Stimulated activated CD8-positive, alpha-beta memory T cell treated with anti-CD3 and anti-CD28 coated beads, Interleukin-7, amount 100 ng/mL, for 24 hours (primary cell): ENCODE measurements at places on chromosomes 7 and 10.

- no peak for DNase-seq
Measured at GRCh38 chr7:3266240-3266639, 34.8 kb upstream of the SDK1 start.

GRCh38 chr7:126485791-126486190, 767.0 kb downstream of the GRM8 start:
- DNase-seq, result no peak

DNA sequence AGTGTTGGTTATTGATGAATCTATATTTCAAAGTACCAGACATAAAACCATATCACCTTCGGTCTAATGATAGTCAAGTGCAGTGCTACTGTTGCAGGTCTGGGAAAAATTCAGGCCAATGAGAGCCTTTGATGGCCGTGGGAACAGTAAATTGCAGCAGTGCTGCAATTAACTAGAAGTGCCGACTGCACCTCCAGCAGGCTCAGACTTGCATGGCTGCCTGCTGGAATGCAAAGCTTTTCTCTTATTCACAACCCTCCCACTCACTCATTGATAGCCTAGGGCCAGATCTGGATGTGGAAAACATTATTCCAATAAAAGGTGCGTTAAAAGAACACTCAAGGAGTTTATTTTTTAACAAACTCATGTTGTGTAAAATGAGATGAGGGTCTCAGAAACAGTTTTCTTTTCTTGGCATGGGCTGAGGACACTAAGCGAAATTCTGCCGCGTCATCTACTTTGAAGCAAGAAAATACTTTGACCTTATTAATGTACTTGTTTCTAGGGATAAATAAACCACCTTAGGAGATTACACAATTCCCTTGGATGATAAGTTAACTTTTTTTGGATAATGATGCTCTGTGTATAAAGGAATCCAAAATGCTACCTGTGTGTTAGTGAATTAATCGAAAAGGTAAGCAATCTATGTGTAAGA, 17.1 kb downstream of the PLXDC2 start:
- no peak for DNase-seq

- no peak for DNase-seq
Measured at GRCh38 chr10:4016214-4016740, 231.3 kb upstream of the KLF6 start.

GRCh38 chr10:52172581-52172980, 141.5 kb upstream of the DKK1 start:
- no peak for DNase-seq

DNA sequence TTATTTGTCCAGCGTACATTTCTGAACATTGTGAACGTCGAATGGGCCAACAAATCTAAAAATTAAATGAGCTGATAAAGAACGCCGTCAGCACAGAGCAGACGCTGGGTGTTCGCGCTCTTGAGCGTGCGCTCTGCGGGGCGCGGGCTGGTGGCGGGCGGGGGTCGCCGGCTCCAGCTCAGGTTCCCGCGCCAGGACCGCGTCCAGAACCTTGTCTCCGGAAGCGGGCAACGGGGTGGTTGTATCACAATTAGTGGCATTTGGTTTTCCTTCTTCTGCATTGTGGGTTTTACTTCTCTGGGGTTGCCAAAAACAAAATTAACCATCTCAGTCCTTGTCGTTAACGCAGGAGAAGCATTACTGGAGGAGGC, 2.4 kb downstream of the CYP2E1 start:
- DNase-seq, result no peak

GRCh38 chr10:71475243-71475871, 78.6 kb downstream of the CDH23 start:
- DNase-seq, result no peak

DNA sequence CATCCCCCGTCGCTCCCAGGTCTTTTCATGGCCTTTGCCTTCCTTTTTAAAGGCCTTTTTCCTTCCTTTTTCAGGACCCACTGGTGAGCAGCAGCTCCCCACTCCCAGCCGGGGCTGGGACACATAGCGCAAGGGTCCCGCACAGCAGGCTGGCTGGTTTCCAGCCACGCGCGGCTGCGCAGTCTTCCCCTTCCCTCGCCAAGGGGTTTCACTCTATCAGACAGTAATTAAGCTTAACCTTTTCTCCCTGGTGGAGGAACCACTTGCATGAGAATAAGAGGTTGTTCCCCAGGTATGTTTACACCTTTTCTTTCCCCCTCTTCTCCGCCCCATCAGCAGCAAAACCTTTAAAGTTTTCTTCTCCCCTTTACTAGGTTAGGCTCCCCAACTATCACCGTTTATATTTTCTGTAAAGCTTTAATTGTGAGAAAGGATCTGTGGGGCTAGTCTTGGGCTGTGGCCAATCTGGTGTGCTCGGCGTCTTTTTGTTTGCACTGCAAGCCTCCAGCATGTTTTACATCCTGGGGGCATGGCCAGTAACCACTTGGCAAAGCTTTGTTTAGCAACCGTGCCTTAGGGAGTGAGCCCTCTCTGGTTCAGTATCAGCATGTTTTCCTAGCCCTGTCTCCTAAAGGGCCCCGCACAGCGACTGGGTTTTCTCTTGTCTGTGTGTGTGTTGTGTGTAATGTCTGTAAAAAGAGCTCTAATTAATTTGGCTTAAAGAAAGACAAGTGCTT, 219.6 kb downstream of the PHF14 start:
- no peak for DNase-seq

DNA sequence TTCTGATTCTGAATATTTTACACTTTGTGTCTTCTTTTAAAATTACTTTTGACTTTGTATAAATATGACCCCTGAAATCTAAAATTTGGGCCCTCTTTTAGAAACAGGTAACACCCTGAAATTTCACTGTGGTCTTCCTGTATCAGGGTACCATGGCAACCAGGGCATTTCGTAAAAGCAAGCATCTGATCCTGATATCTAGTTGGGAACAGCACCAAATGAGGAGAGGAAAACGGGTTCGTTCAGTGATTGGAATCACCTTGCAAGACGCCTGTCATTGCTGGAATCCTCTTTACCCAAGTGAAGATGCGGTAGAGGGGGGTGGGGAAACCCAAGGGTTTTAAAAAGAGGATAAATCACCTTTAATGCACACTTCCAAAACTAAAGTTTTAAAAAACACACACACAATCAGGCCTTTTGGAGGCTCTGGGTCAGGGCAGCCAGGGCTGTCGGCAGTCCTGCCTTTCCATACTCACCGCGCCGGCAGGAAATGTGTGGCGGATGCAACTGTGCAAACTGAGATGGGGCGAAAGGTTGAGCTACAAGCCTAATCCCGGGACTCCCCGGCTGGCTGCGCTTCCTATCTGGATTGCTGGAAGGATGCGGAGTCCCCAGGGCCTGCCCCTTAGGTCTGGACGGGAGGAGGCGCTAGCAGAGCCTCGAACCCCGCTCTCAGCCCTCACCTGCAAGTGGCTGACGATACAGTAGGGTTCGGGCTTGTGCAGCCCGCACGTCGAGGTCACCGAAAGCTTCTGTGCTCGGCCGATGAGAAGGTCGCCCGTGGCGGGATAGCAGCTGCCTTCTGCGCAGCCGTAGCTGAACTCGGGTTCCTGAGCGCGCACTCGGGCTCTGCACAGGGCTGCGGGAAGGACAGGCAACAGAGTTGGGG, 1.8 kb downstream of the LAMB1 start:
- DNase-seq, result no peak

- no peak for DNase-seq
Measured at GRCh38 chr7:114821030-114821900, 100.6 kb upstream of the MDFIC start.

GRCh38 chr10:49512121-49512809, 26.7 kb downstream of the ERCC6 start:
- no peak for DNase-seq

DNA sequence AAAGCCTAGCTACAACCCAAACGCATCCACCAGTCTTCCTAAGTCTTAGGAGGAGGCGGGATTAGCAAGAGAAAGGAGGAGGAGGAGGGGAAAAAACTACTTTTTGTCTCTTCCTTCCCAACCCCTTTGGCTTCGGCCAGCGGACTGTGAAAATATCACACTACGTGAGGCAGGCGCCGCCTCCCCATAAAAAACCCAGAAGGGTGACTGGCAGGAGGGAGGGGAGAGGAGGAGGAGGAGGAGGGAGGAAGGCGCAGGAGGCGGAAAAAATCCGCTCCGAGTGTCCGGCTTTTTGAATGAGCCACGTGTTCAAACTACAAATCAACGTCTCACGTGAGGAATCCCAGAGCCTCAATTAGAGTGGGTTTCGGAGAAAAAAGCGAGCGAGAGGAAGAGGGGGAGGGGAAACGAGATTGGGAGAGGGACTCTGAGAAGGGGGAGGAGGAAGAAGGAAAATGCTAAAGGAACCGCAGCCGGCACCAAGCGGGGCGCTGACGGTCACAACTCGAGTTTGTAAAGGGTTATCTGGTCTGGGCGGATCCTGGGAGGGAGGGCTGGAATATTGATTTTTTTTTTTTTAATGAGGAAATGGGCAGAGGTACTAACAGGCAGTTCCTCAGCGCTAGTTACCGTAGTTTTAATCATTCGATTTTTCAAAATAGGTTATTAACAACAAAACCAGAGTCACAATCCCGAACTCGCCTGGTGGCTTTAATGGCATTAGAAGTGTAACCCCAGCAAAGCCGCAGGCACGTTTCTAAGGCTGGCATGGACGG, at the start of gene IGF2BP3:
IGF2BP3 (minus strand) TSS at position 162 of the 776 bp plus-strand sequence. CDS start 381 bp downstream, outside the sequence.
- DNase-seq, result no peak

GRCh38 chr10:122499491-122499941, 38.2 kb downstream of the HTRA1 start:
- DNase-seq, result no peak

DNA sequence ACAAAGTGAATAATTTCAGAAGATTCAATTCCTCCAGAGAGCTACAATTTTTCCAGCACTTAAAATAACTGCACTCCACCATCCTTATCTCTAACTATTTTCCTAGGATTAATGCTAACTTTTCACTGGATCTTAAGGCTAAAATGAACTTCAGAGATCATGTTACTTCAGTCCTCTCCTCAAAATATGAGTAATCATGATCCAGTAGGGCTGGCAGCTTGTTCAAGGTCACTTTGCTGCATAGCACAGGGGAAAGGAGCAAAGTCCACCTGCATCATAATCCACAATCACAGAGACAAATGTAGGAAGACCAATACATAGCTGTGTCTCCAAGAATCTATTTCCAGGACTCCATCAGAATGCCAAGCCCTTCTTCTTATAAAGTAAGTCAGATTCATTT, 150.3 kb downstream of the LRRTM3 start:
- no peak for DNase-seq
